Cardiac fibroblast (primary cell): ENCODE measurements at places on chromosomes 2 and 18.

DNA sequence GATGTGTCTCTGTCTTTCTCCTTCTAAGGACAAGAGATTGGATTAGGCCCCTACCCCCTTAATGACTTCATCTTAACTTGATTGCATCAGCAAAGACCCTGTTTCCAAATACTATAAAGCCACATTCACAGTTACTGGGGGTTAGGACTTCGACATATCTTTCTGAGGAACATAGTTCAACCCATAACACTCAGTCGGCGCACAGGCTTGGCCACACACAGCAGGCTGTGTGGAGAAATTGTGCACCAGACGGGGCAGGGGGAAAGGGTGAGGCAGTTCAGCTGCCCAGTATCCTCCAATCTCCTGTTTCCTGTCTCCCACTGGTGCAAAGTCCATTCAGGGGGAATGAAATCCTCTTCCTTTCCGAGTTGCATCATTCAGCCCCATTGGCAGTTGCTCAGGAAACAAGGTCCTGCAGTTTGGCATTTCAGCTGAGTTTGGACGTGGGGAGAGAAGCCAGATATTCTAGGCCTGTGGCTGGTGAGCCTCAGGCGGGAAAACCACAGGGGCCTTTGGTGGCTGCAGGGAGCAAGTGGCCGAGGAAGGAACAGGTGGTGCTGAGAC, 9.4 kb upstream of the RAPGEF4 start:
- DNase-seq = no peak

- peak; percentile 47 for DNase-seq
Observed at GRCh38 chr2:9556121-9556743, 602 bp upstream of the ADAM17 start.

DNA sequence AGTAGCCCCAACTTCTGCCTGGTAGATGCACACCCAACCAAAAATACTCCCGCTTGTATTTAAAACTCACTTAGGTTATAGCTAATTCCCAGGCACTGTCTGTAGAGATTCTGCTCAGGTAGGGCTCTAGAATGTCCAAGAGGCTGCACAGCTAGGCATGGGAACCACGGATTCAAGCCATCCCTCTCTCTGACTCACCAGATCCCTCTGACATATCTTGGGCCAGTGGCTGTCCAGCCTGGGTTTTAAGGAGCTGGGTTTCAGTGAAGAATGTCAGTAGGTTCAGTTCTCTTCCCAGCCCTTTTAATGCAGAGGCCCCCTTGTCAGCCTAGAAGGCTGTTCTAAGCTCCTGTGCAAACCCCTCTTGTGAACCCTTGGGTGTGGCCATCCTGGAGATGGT, 15.9 kb upstream of the IL1R1 start:
- DNase-seq = peak; percentile 54

- peak; percentile 16 for DNase-seq
Observed at GRCh38 chr2:222057347-222058073, 241.3 kb downstream of the PAX3 start.

GRCh38 chr2:197885587-197885986, 81.2 kb downstream of the PLCL1 start:
- DNase-seq = no peak

- DNase-seq = no peak
Observed at GRCh38 chr2:11154016-11154922, 998 bp upstream of the SLC66A3 start.

DNA sequence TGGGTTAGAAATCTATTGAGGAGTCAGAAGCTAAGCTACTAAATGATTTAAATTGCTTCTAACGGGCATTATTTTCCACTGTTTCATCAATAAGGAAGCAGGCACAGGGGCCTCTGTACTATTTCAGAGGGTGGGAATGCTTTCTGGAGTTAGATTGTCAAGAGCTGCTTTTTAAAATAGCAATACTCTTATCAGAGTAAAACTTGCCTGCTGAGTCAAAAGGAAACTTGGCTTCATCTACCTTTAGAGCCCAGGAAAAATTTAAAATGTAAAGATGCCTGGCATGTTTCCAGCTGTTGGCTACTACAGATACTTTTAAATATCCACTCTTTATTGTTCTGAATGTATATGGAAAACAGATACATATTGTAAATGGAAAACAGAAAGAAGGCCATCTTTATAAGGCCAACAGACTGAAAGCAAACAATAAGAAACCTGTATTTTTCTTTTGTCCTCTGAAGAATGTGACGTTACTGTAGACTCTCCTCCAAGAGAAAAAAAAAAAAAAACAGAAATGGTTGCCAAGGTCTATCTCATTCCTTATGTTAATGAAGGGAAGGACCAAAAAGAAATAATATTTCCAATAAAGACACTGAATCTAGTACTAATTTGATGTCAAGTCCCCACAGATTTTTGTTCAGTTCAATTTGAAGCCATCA, 79.1 kb downstream of the FIGN start:
- DNase-seq = peak; percentile 37

DNA sequence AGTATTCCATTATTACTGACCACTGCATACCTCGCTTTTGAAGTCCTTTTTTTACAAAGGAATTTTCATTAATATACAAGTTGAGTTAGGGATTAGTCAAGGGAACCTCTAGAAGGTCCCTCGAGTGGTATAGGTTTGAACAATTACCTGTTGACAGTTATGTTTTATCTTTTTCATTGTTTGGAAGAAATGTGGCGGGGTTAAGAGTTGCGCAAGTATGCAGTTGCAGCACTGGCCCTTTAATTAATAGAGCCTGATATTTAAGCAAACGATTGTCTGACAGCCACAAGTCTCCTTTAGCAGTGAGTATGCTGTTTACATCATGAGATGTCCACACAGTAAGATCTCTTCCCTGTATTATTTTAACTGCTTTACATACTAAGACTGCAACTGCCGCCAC, 24.3 kb downstream of the KYNU start:
- no peak for DNase-seq

- DNase-seq = peak; percentile 70
Observed at GRCh38 chr2:71000780-71001591, 6.3 kb upstream of the TEX261 start.

- peak; percentile 82 for DNase-seq
Observed at GRCh38 chr2:237581751-237582746, 8.5 kb downstream of the RAB17 start.

GRCh38 chr18:79441420-79441819, 45.7 kb downstream of the NFATC1 start:
- DNase-seq = no peak

DNA sequence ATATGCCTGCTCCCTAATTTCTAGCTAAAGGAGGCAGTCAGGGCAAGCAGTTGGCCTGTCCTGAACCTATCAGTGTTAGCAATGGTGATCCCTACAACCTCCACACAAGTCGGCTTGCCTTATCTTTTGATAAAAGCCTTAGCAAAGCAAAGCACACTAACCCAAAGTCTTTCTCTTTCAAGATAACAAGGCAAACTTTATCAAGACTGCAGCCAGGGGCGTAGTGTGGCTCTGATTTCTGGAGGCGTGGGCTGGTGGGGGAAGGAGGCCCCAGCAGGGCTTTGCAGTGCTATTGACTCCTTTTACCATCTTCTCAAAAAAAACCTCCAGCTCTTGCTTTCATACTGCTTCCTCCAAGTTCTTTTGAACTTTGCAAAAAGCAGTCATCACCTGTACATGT, 40.2 kb upstream of the LAMA1 start:
- DNase-seq = no peak
